ENCODE measurements at places on chromosomes 13 and 19.
A peak's percentile ranks its signal among the peaks of the same experiment; 100 is the strongest.

GRCh38 chr13:113461022-113461751 lies 7.9 kb upstream of the ADPRHL1 start:
- no peak for DNase-seq
- H3K27ac ChIP-seq, result no peak overlapping the region
- H3K36me3 ChIP-seq, result peaks cover 23% of the 10 kb centered on the region
- H3K4me3 ChIP-seq, result no peak overlapping the region
- H3K27me3 ChIP-seq, result no peaks in the 10 kb centered on the region
- peaks cover 7% of the 10 kb centered on the region for H3K4me1 ChIP-seq

DNA sequence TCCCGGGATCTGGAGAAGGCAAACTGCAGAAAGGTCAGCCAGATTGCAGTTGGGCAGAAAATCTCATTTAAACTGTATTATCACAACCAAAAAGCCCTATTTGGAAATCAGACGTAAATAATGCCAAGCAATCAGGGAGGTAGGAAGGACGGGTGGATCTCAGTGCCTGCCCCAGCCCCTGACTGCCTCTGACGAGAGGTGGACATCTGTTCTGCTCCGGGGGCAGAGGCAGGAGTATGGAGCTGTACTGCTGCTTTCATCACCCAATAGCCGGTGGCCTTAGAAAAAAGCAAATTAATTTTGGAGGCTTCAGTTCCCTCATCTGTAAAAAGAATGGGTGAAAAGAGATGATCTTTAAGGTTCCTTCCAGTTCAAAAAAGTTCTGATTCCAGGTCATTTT lies 43.6 kb upstream of the WASF3 start:
- no peak for DNase-seq
- peaks cover 12% of the 10 kb centered on the region for H3K36me3 ChIP-seq
- no peak overlapping the region for H3K4me3 ChIP-seq
- H3K27ac ChIP-seq, result no peak overlapping the region

- no peaks in the 10 kb centered on the region for H3K27me3 ChIP-seq
- no peaks in the 10 kb centered on the region for H3K36me3 ChIP-seq
Observed at GRCh38 chr13:108597943-108598342, 31.5 kb upstream of the MYO16 start.

DNA sequence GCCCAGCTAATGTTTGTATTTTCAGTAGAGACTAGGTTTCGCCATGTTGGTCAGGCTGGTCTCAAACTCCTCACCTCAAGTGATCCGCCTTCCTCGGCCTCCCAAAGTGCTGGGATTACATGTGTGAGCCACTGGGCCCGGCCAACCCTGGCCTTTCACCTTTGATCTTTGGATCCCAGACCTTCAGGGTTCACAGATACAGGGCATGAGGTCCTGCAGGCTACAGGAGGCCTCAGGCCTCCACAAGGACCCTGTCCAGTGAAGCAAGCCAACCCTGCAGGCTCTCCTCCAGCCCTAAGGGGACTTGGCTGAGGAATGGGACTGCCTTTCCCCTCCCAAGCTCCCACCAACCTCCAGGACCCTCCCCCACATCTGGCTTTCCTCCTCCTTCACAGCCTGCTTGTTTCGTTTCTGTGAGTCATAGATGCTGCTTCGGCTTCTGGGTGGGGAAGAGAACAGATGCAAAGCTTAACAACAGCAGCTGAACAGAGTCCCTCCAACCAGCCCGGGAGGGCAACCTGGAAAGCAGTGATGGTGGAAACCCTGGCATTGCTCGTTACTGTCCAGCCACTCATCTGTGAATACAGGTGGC lies 11.8 kb downstream of the ARHGEF18 start:
- no peaks in the 10 kb centered on the region for H3K4me1 ChIP-seq
- no peak overlapping the region for H3K27ac ChIP-seq
- H3K4me3 ChIP-seq, result no peak overlapping the region
- no peaks in the 10 kb centered on the region for H3K27me3 ChIP-seq
- H3K36me3 ChIP-seq, result no peaks in the 10 kb centered on the region
- DNase-seq, result no peak

DNA sequence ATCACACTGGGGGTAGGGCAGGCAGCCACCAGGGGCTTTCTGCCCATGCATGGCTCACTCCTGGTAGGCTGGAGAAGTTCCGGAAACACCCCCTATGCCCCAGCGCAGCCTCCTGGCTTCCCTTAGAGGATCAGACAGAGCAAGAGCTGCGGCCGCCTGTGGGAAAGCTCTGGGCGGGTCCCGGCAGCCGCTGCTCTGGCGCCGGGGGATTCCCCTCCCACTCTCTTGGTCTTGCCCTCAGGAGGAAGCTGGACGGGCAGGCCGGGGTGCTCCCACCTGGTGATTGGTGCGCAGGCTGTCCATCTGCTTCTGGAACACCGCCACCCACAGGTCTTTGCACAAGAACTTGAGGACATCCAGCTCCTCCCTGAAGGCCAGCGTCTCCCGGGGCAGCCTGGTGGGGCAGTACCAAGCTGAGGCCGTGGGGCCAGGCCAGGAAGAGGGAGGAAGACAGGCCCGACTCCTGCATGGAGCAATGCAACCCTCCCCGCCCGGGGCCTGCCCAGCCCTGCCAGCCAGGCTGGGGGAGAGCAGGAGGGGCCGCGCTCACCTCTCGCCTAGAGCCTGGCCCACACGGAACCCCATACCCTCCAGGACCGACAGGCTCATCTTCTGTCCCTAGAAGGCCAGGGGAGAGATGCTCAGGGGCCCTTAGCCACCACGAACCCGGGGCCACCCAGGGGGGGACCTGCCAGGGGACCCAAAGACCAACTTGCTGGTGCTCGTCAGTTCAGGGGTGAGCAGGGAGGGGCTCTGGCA lies 4.0 kb upstream of the NKPD1 start:
- H3K27ac ChIP-seq, result no peak overlapping the region
- 0 out of 2 replicates have a peak, but pooled peaks cover 4% of the 10 kb centered on the region for H3K4me1 ChIP-seq
- peak; percentile 82 for DNase-seq
- H3K4me3 ChIP-seq, result no peak overlapping the region

GRCh38 chr19:38544569-38545315 lies 73.0 kb downstream of the MAP4K1 start:
- DNase-seq, result peak; percentile 21
- H3K4me1 ChIP-seq, result no peaks in the 10 kb centered on the region
- H3K27ac ChIP-seq, result 0 out of 2 replicates have a peak overlapping the region, but pooled peaks have one; percentile 62
- H3K36me3 ChIP-seq, result peaks cover 7% of the 10 kb centered on the region
- no peak overlapping the region for H3K4me3 ChIP-seq

DNA sequence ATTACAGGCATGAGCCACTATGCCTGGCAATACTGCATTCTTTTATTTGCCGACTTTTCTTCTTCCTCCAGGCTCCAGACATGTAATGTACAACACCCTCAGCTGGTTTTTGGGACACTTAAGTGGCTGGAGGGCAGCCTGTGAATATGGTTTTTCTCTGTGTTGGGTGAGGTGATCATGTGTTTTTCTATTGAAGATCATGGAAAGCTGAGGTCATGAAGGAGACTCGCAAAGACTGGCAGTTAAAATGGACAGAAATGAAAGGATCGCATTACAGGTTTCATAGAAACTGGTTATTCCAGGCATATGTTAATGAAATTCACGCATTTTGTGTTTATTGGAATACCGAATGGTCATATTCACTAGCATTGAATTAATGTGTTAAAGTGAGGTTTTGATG lies 85.2 kb upstream of the RNF113B start:
- H3K27ac ChIP-seq, result peak overlapping the region; percentile 74
- peaks cover 3% of the 10 kb centered on the region for H3K4me1 ChIP-seq
- no peaks in the 10 kb centered on the region for H3K36me3 ChIP-seq
- no peak overlapping the region for H3K4me3 ChIP-seq
- no peak for DNase-seq

DNA sequence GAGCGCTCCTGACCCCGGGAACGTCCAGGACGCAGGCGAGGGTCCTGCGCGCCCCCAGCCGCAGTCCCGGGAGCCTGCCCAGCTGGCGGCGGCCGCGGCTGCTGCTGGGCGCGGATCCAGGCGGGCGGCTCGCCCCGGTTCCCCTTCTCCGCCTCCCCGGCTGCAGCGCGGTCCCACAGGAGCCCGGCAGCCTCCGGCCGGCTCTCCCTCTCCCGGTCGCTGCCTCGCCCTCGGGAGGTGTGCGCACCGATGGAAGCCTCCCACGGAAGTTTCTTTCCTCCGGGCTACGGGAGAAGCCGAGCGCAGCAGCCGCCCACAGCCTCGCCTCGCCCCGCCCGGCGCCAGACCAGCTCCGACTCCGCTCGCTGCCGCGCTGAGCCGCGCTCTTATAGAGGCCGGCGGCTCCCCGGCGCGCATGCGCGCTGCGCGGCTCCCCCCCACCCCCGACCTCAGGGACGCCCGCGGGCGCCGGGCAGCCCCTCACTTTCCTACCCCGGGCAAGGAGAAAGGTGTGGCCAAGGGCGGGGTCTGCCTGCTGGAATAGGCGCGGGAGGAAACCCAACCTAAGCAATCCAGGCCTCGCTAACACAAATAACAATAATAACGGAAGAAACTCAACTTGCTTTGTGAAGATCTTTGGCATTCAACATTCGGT lies at the start of gene SHISA2:
SHISA2 (minus strand) TSS at position 360 of the 655 bp plus-strand sequence. CDS start 1,041 bp downstream, outside the sequence.
- H3K27me3 ChIP-seq, result peaks cover 58% of the 10 kb centered on the region
- H3K27ac ChIP-seq, result no peak within 1 kb of the TSS
- DNase-seq, result peak; percentile 82
- H3K4me3 ChIP-seq, result peak within 1 kb of the TSS; percentile 82

DNA sequence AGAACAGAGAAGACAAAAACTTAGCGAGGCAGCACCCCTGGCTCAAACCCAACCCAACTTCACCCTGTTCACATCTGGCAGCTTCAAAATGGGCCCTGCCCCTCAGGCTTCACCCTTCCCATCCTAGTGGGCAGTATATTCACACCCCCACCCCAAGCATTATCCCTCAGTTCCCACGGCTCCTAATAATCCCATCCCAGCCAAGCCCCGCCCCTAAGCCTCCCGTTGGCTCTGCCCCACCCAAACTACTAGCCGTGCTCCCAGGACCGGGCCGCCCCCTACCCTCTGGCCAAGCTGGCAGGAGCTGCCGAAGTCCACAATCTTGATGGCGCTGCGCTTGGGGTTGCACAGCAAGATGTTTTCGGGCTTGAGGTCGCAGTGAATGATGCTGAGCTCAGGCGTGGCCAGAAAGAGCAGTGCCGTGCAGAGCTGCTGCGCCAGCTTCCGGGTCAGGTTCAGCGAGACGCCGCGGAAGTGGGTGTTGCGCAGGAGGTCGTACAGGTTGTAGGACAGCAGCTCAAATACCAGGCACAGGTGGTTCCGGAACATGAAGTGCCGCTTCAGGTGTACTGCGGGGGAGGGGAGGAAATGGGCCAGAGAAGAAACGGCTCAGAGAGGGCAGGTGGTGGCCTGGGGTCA lies 5.8 kb downstream of the DYRK1B start:
- H3K36me3 ChIP-seq, result no peaks in the 10 kb centered on the region
- H3K4me1 ChIP-seq, result peaks cover 9% of the 10 kb centered on the region
- DNase-seq, result no peak
- H3K27ac ChIP-seq, result no peak overlapping the region

- no peaks in the 10 kb centered on the region for H3K36me3 ChIP-seq
- H3K27me3 ChIP-seq, result no peaks in the 10 kb centered on the region
- DNase-seq, result no peak
- no peak overlapping the region for H3K27ac ChIP-seq
- H3K4me1 ChIP-seq, result peaks cover 20% of the 10 kb centered on the region
- H3K4me3 ChIP-seq, result no peak overlapping the region
Observed at GRCh38 chr13:41007744-41008128, 11.4 kb downstream of the ELF1 start.

- H3K4me1 ChIP-seq, result no peaks in the 10 kb centered on the region
- H3K27me3 ChIP-seq, result no peaks in the 10 kb centered on the region
- DNase-seq, result no peak
- H3K36me3 ChIP-seq, result no peaks in the 10 kb centered on the region
- no peak overlapping the region for H3K27ac ChIP-seq
- H3K4me3 ChIP-seq, result no peak overlapping the region
Observed at GRCh38 chr13:33963134-33963533, 145.2 kb downstream of the RFC3 start.

DNA sequence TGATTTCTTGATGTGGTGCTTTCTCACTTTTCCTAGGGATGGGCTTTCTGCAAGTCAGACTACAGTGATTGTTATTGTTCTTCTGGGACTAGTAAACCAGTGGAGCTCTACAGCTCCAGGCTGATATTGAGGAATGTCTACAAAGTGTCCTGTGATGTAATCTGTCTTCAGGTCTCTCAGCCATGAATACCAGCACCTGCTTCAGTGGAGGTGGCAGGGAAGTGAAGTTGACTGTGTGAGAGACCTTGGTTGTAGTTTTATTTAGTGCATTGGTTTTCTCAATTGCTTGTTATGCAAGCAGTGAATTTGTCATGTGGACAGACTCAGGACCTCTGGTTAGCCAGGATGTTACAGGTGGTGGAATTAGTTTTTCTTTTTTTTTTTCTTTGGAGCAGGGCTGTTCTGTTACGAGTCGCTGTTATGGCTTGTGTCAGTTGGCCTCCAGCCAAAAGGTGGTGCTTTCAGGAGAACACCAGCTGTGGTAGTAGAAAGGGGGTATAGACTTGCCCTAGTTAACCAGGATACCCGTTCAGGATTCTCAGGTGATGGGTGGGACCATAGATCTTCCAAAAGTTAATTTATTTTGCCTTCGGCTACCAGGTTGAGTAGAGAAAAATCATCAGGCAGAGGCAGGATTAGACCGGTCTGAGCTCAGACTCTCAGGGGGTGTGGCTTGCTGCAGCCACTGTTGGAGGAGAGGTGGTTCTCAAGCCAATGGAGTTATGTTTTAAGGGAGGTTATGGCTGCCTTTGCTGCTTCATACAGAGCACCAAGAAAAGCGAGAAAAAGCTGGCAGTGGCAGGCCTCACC lies 11.9 kb upstream of the ZNF675 start:
- H3K27me3 ChIP-seq, result no peaks in the 10 kb centered on the region
- H3K4me3 ChIP-seq, result no peak overlapping the region
- H3K27ac ChIP-seq, result no peak overlapping the region
- H3K4me1 ChIP-seq, result peaks cover 14% of the 10 kb centered on the region

GRCh38 chr13:87614276-87614675 lies 56.9 kb upstream of the SLITRK5 start:
- DNase-seq, result no peak
- H3K27me3 ChIP-seq, result no peaks in the 10 kb centered on the region
- H3K4me1 ChIP-seq, result no peaks in the 10 kb centered on the region

GRCh38 chr13:64314331-64314730 lies 2898.7 kb upstream of the PCDH20 start:
- H3K4me3 ChIP-seq, result no peak overlapping the region
- H3K36me3 ChIP-seq, result no peaks in the 10 kb centered on the region
- no peaks in the 10 kb centered on the region for H3K4me1 ChIP-seq
- no peak for DNase-seq
- H3K27ac ChIP-seq, result no peak overlapping the region

GRCh38 chr13:113196970-113197737 lies 11.3 kb downstream of the PCID2 start:
- no peak overlapping the region for H3K4me3 ChIP-seq
- no peaks in the 10 kb centered on the region for H3K27me3 ChIP-seq
- no peak for DNase-seq
- H3K4me1 ChIP-seq, result no peaks in the 10 kb centered on the region
- H3K36me3 ChIP-seq, result peaks cover 45% of the 10 kb centered on the region
- H3K27ac ChIP-seq, result no peak overlapping the region

GRCh38 chr13:110876609-110877008 lies 38.3 kb downstream of the ANKRD10 start:
- H3K27ac ChIP-seq, result no peak overlapping the region
- H3K36me3 ChIP-seq, result no peaks in the 10 kb centered on the region
- no peaks in the 10 kb centered on the region for H3K4me1 ChIP-seq
- no peak overlapping the region for H3K4me3 ChIP-seq
- peak; percentile 88 for DNase-seq

GRCh38 chr13:51050021-51050830 lies 60.8 kb downstream of the C13orf42 start:
- H3K4me1 ChIP-seq, result no peaks in the 10 kb centered on the region
- H3K27ac ChIP-seq, result no peak overlapping the region
- no peaks in the 10 kb centered on the region for H3K27me3 ChIP-seq
- no peak for DNase-seq
- H3K36me3 ChIP-seq, result no peaks in the 10 kb centered on the region

GRCh38 chr19:35267818-35268535 lies 785 bp upstream of the USF2 start:
- peak; percentile 82 for DNase-seq
- no peaks in the 10 kb centered on the region for H3K27me3 ChIP-seq
- H3K27ac ChIP-seq, result peak overlapping the region; percentile 96
- H3K4me3 ChIP-seq, result peak overlapping the region; percentile 79
- peaks cover 7% of the 10 kb centered on the region for H3K4me1 ChIP-seq

Data from GM23338 (cell line).